ENCODE measurements at places on chromosomes 16 and 17.

DNA sequence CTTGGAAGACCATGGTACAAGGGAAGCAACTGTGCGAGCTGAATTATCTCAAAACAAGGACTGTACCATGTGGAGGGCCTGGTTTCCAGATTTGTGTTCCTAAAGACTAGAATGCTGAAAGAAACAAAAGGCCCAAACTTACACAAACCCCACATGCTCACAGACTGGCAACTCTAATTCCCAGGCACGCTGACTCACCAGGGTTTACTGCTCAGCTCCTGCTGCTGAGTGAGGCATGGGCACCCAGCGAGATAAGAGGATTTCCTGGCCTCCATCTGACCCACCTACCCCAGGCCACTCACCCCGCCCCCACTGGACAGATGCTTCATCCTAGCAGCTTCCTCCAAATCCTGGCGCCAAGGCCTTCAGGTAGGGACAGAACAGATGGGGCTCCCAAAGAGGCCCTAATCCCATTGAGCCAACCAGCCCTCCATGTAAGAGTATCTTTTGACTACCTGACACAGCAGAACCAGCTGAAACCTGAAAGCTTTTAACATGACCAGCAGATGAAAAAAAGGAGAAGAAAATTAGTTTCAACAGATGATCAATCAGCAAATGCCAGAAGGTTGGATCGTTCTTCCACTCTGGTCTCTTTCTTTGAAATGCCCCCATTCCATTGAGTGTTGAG lies 33.9 kb downstream of the DCUN1D3 start:
- DNase-seq: peak; percentile 43

GRCh38 chr16:12201216-12201615 lies 224.7 kb downstream of the SNX29 start:
- DNase-seq: no peak

DNA sequence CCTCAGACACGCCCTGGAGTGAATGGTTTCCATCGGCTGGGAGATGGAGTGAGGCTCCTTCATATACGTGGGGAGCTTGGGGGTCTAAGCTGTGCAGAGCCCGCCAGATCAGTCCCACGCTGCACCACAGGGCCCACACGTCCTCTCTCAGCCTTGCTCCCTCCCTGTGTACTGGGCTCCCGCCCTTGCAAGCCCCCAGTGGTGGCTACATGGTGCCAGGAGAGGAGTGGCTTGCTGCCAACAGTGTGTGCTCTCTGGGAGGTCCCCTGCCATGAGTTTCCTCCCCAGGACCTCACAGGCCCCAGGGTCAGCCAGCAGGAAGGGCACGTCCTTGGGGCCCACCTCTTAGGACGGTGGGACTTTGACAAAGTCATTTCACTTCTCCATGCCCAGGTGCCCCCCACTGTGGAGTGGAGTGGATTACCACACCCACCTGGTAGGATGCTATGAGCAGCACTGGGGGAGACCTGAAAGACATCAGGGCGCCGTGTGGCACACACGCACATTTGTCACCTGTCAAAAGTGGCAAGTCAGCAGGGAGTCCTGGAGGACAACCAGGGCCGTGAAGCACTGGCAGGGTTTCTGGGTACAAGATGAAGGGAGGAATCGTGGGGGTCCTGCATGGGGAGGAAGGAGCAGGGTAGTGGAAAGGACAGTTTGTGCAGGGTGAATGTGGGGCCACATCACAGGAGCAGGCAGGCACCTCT lies 13.7 kb downstream of the SLC5A10 start:
- no peak for DNase-seq

DNA sequence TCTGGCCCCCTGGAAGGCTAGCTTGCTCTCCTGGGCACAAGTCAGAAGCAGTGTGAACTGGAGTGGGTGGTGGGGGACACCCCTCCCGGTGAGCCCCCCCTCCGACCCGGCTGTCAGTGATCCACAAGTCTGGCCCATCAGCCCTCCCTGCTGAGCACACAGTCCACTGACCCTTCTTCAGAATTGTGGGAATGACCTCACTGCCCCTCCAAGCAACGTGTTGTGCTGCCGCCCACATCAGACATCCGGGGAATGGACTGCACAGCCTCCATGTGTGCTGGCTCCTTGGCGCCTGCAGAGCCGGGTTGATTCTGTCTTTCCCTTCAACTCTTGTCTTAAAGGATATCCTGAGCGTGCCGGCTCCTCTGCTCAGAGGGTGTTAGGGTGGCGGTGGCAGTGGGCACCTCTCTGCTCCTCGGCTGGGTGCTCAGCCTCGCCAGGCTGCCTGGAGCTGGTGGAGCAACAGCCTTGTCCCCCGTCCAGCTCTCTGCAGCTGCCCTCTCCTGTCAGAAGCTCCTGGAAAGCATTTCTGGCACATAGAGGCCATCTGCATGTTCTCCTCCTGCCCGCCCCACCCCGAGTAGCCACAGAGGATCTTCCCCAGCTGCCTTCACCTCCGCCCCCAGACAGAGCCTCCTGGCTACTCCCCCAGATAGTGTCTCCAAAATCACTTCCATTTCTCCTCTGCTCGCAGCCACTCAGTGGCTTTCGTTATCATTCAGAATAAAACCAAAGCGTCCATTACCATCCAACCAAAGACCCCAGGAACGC lies 19.8 kb downstream of the NPTX1 start:
- DNase-seq: no peak

- no peak for DNase-seq
These were observed 2.2 kb upstream of the BICDL2 start for GRCh38 chr16:3038896-3039295.

DNA sequence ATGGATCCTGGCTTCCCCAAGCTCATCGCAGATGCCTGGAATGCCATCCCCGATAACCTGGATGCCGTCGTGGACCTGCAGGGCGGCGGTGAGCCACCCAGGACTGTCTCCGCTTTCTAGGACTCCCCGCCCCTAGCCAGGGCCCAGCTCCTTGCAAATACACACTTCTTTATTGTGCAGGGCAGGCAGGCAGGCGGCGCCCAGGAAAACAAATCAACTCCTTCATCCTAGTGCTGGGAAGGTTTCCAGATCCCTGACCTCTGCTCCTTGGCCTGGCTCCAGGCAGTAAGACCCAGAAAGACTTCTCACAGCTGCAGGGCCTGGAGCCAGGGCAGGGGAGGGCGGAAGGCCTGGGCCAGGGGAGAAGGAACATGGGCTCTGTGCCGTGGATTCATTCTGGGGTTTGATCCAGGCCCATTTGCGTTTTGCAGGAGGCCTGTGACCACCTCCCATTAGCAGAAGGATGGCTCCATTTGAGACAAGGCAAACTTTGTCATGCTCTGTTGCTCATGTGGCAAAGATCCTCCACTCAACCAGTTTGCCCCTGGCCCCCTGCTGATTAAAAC lies 6.0 kb upstream of the LPCAT2 start:
- no peak for DNase-seq

DNA sequence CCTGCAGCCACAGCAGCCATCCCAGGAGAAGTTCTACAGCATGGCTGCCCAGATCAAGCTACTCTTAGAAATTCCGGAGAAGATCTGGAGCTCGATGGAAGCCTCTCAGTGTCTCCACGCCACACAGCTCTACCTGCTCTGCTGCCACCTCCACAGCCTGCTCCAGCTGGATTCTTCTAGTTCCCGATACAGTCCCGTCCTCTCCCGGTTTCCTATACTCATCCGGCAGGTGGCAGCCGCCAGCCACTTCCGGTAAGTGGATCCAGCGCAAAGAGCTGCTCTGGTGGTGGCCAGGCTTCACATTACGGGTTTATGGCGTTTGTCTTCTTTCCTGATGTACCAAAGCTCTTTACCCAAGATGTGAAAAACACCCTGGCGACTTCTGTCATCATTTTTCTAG lies 3.6 kb downstream of the COG1 start:
- DNase-seq: no peak

DNA sequence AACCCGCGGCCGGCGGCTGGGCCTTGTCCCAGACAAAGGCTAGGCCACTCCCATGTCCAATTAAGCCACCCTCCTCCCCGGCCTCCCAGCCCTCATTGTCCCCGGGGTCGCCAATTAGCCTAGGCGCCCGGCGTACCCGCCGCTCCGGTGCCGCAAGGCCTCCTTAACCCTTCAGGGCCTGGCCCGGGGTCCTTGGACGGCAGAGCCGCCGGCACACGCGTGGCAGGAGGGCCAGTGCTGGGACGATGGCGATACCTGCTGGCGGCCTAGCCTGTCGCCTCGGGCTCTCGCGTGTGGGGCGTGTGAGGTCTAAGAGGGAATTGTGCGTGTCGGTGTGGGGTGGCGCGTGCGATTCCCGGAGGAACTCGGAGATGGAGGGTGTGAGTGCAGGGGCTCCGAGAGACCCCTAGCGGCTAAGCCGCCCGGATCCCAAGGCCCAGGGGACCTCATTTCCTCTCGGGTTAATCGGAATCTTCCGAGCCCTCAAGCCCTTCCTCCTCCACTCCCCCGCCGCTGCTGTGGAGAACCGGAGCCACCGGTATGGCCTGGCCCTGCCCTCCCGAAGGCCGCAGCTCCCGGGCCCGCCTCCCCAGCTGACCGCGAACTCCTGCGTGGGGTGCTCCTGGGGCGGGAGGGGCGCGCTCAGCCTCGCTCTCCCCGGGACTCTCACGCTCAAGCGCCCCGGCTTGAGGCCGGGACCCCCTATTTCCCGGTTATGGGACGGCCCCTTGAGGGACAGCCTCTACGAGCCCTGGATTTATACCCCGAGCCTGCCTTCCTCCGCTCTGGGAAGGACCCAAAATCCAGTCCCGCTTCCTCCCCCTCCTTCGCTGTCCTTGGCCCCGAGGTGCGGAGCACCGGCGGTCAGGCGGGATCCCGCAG lies 11.9 kb downstream of the TBX2 start:
- DNase-seq: peak; percentile 51

DNA sequence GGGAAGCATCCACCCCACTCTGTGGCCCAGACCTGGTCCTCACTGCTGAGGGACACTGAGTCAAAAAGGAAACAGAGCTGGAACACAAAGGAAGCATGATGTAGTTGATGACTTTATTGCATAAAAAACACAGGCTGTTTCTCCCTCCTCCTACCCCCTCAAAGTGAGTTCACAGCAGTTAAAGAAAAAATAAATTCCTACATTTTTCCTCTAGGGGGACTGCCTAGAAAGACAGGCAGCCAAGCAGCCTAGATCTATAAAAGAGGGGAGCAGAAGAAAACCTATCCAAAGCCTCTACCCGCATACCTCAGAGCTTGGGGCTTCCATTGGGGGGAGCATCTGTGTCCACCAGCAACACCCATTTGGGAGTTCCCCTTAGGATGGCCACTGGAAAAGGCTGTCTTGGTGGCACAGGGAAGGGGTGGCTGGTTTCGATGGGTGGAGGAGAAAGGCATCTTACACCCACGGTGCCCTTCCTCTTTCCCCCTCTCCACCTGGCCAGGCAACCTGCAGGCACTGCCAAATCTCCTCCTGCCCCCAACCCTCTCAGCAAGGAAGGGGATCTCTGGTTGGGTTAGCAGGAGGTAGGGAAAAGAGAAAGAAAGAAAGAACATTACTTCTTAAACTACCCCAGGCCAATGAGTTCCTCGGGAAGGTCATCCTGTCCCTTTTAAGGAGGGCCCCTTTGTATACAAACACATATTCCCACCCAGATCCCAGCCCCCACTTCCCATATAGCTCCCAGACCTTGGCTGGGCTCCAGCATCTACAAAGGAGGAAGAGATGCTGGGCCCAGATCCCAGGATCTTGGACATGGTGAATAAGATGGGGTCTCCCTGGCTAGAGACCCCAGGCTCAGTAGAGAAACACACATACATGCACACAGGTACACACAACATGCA lies 4.0 kb upstream of the SCRN2 start:
- DNase-seq: no peak
